ENCODE measurements at places on chromosomes 2 and 18.

DNA sequence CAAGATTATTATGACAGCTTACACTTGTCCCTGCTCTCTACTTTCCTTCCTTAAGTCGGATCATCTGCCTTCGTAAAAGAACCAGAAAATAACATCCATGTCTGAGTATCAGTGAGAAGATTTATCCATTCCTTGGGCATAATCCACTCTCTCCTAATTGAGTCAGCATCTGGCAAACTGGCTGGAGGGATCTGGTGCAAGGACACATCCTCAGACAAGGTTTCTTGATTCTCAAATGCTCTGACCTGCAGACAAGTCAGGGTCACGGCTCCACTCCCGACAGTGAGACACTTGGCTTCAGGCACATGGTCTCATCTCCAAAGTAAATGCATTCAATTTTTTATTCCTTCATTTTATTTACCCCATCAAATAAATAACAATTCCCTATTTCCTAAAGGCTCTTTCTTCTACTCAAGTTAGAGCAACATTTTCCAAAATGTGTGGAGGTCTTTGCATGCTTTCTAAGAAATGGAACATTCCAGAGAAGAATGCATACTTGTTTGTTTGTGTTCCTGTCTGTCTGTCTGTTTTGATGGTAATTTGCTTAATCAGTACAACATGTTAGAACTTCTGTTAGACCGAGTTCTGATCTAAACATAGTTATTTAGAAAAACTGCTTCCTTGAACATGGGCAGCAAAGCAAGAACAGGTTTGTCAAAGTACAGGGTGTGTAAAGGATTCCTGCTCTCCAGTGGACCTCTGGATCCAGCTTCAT lies 246.9 kb downstream of the IRS1 start:
- no peak for DNase-seq
- H3K27me3 ChIP-seq: no peaks in the 10 kb centered on the region
- no peak overlapping the region for H3K4me3 ChIP-seq
- peaks cover 8% of the 10 kb centered on the region for H3K4me1 ChIP-seq
- H3K27ac ChIP-seq: no peak overlapping the region

DNA sequence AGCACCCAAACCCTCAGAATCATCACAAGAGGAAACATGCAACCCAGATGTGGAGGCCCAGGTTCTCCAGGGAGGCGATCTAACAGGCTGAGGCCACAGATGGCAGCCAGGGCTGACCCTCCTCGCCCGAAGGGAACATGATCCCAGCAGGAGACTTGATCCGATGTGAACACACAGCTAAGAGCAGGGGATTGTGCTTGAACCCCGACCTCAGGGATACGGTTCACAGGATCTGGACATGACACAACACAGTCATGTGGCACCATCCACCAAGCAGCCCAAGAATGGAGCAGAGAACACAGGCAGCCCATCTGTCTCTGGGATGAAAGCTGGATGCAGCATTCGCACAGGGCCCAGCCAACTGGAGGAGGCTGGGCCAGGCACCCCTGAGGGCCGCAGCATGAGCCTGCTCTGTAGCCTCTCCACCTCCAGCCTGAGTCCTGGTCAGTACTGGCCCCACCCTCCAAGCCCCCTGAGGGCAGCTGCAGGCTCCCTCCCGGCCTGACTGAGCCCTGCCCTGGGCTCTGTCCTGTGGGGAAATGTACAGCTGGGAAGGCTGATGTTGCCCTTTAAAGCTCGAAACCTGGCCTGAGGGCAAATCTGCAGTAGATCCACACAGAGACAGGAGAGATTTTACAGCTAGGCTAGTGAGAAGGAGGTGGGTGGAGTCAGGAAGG lies 39.0 kb downstream of the AQP12A start:
- no peaks in the 10 kb centered on the region for H3K27me3 ChIP-seq
- no peaks in the 10 kb centered on the region for H3K36me3 ChIP-seq
- no peak for DNase-seq

DNA sequence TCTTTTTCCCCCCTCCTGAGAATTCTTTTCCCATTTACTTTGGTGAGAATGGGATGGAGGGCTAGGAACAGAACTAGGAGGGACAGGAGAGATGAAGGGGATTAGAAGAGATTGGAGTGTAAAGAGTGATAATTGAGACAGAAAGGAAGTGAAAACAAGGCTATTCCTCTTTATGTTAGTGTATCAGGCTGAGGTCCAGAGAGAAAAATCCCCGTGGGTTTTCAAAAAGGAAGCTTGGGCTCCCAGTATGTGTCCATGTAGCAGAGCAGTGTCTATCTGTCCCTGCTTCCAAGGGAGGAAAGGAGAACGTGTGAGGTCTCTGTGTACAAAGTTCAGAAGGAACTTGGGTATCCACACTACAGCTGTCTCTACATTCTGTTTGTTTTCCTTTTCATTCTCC lies 59.9 kb upstream of the KCNE4 start:
- H3K27ac ChIP-seq: no peak overlapping the region
- DNase-seq: no peak
- H3K36me3 ChIP-seq: no peaks in the 10 kb centered on the region
- no peaks in the 10 kb centered on the region for H3K27me3 ChIP-seq
- no peaks in the 10 kb centered on the region for H3K4me1 ChIP-seq

- no peak overlapping the region for H3K4me3 ChIP-seq
- H3K27me3 ChIP-seq: no peaks in the 10 kb centered on the region
Observed at GRCh38 chr2:193461431-193461934, 1266.8 kb upstream of the TMEFF2 start.

DNA sequence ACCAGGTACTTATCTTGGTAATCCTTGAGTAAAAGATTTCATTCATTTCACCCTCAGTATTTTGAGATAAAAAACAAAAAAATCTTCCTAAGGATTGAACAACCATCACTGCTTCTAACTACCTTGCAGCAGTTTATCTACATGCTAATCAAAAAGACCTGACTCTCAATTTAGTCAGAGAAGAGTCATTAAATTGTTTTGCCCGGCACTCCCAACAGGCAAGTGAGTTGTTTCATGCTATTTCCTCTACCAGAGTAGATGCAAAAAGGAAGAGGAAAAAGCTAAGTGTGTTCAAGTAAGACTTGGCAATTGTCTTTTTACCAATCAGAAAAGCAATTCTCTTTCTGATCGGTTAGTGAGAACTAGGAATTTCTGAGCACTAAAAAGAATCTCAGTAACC lies 39.5 kb downstream of the MYO5B start:
- H3K36me3 ChIP-seq: no peaks in the 10 kb centered on the region
- H3K4me3 ChIP-seq: no peak overlapping the region
- DNase-seq: no peak
- H3K27ac ChIP-seq: no peak overlapping the region
- H3K27me3 ChIP-seq: no peaks in the 10 kb centered on the region

All from SJCRH30 (cell line).